Smooth muscle cell of the umbilical artery (primary cell): ENCODE measurements at places on chromosomes 16 and 17. TPM values are rescaled to one million over a fixed set of nuclear protein-coding genes. Genes with fewer than 3 reads are reported as not detected.

The GLTPD2 gene
- total RNA-seq: not detected in 2 replicates

The MYH8 gene
- under 0.01 and 0.09 TPM in 2 replicates for total RNA-seq

The LLGL1 gene
- 49.6 and 50.1 TPM in 2 replicates for total RNA-seq

The KLHL10 gene
- total RNA-seq: 0.28 TPM in 1 of 2 replicates, not detected in the other

The SLC6A2 gene
- not detected in 2 replicates for total RNA-seq

The TMEM204 gene
- 1.4 and 4.8 TPM in 2 replicates for total RNA-seq

The CIBAR2 gene
- total RNA-seq: not detected in 2 replicates

The CD300E gene
- total RNA-seq: not detected in 2 replicates

The FKBP10 gene
- 1,225 and 1,584 TPM in 2 replicates for total RNA-seq

The KCNJ2 gene
- total RNA-seq: 0.59 and 0.92 TPM in 2 replicates

The OR1F1 gene
- total RNA-seq: not detected in 2 replicates

The CCL2 gene
- 149 and 224 TPM in 2 replicates for total RNA-seq

The ABCC3 gene
- total RNA-seq: 5.6 and 9.1 TPM in 2 replicates

The RNF43 gene
- total RNA-seq: not detected in 2 replicates

The KRT24 gene
- not detected in 2 replicates for total RNA-seq

The PIRT gene
- total RNA-seq: not detected in 2 replicates

The MRPL10 gene
- total RNA-seq: 10.4 and 19.5 TPM in 2 replicates

The CYBA gene
- total RNA-seq: 118 and 194 TPM in 2 replicates

The C16orf74 gene
- 11.6 and 12.6 TPM in 2 replicates for total RNA-seq

The RGS11 gene
- 1.8 and 2.4 TPM in 2 replicates for total RNA-seq

The KRT40 gene
- total RNA-seq: not detected in 2 replicates

The SKAP1 gene
- total RNA-seq: 0.28 TPM in 1 of 2 replicates, not detected in the other

The CHST5 gene
- 0.23 TPM in 1 of 2 replicates, not detected in the other for total RNA-seq

The KRT28 gene
- total RNA-seq: not detected in 2 replicates

The INCA1 gene
- total RNA-seq: 0.18 TPM in 1 of 2 replicates, not detected in the other

The TSNAXIP1 gene
- total RNA-seq: 0.32 and 1.5 TPM in 2 replicates

The NARF gene
- 44.2 and 44.6 TPM in 2 replicates for total RNA-seq

The SLC13A2 gene
- total RNA-seq: not detected in 2 replicates

The IGSF6 gene
- not detected in 2 replicates for total RNA-seq
